ENCODE measurements at places on chromosomes 7 and 10.

DNA sequence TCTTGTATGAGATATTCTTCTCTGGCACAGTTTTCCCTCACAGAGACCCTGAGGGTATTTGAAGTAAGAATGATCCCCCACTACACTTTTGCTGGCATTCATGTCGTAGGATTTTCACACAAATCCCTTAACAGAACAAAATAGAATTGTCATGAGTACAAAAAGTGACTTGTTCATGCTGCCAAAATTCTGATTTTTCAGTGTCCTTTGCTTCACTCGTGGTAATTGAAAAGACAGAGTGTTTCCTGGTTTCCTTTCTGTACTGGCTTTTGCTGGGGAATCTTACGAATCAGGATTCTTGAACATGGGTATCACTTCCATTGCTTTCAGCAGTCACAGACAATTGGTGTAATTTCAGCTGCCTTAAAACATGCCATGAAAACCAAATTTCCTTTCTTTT is 756.3 kb downstream of the REEP3 start:
- DNase-seq, result no peak

GRCh38 chr10:63605197-63605967 is 84.2 kb downstream of the REEP3 start:
- DNase-seq, result no peak

DNA sequence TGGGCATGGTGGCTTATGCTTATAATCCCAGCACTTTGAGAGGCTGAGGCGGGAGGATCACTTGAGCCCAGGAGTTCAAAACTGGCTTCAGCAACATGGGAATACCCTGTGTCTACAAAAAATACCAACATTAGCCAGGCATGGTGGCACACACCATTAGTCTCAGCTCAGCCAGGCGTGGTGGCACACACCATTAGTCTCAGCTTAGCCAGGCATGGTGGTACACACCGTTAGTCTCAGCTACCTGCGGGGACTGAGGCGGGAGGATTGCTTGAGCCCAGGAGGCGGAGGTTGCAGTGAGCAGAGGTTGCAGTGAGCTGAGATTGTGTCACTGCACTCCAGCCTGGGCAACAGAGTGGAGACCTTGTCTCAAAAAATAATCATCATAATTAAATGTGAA is 9.0 kb downstream of the LRRC27 start:
- no peak for DNase-seq

DNA sequence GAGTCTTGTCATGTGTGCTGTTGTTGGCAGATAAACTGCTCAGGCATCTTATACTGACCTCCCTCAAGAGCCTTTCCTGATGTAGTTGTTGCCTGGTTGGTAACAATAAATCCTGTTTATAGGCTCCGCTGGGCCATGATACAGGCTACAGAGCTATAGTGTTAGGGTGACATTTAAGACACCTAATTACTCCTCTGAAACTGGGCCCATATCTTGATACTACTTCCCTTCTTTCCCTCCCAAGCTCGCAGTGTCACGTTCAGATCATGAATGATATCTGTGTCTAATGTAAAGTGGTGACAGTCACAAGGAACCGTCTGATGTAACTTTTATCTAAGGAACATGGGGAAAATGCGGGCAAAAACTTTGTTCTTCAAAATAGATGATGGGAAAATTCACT is 35.4 kb downstream of the CROT start:
- no peak for DNase-seq

DNA sequence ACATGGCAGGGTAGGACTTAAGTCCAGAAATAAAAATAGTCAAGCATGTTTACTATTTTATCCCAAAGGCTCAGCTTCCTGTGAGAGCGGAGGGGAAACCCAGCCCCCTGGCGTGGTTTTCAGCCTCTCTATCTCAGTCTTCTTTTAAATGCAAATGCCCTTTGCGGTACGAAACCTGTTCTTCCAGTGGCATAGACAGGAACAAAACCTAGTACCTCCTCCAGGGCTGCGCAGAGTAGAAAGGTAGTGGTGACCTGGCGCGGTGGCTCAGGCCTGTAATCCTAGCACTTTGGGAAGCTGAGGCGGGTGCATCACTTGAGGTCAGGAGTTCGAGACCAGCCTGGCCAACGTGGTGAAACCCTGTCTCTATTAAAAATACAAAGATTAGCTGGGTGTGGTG is 181.3 kb upstream of the FOXK1 start:
- DNase-seq, result no peak
